Stimulated activated CD8-positive, alpha-beta memory T cell treated with anti-CD3 and anti-CD28 coated beads, Interleukin-7, amount 100 ng/mL, for 4 hours (primary cell): ENCODE measurements at places on chromosomes 1 and 21.

- DNase-seq = peak; percentile 24
These were observed 12.0 kb upstream of the ADORA3 start for GRCh38 chr1:111515291-111516004.

DNA sequence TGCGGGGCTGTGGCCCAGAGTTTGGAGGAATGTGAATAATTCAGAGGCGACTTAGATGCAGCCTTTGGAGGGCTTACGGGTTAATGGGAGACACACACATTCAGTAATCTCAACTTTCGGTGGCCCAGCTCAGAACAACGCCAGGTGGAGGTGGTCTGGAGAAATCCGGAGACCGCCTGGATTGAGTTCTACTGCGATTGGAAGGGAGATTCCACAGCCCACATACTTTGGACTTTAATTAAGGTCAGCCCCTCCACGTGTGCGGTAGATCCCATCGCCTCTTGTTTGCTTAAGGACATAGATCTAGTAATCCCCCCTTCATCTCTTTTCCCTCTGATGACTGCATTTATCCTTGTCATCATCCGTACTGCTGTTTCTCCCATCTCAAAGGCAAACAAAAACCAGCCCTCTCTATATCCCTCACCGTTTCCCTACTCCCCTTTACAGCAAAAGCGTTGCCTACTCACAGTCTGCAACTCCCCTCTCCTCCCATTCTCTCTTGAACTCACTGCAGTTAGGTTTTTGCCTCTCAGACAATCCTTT, 720 bp upstream of the BSDC1 start:
- no peak for DNase-seq

GRCh38 chr1:58572690-58573089, 4.4 kb downstream of the TACSTD2 start:
- DNase-seq = no peak

GRCh38 chr1:66140072-66140471, 347.4 kb downstream of the PDE4B start:
- no peak for DNase-seq

DNA sequence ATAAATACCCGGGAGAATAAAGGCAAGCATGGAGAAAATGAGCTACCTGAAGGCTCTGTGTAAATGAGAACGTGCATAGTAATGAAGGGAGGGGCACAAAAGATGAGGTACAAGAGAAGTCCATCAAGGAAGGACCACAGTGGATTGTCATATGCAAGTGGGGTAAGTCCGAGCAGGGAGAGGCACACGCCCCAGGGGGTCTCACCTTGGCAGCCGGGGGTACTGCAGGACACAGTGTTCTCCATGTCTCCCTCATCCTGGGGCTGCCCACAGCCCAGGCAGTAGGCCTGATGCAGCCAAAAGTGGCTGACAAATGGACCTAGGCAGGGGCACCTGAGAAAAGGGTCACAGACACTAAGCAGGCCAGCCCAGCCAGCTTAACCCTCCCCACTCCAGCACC, 10.0 kb downstream of the DCST2 start:
- no peak for DNase-seq

GRCh38 chr1:215517441-215517891, 49.6 kb upstream of the KCTD3 start:
- DNase-seq = no peak

- no peak for DNase-seq
These were observed 23.5 kb downstream of the PALMD start for GRCh38 chr1:99669376-99669775.

- DNase-seq = no peak
These were observed 31.5 kb upstream of the TNR start for GRCh38 chr1:175774921-175775320.

- DNase-seq = no peak
These were observed 27.1 kb upstream of the KCTD3 start for GRCh38 chr1:215539803-215540570.

DNA sequence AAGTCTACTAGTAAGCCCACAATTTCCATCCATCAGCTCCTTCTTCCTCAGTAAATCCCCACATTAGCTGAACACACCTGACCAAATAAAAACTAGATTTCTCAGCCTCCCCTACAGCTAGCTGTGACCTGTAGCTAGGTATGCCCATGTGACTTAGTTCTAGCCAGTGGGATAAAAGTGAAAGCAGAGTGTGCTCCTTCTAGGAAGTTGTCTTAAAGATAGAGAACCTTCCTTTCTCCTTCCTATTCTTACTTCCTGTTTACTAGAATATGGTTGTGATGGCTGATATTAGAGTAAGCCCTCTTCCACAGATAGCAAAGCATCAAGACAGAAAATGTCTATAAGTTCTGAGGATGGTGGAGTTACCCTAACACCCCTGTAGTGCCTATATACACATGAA, 67.0 kb downstream of the PIK3R3 start:
- DNase-seq = no peak

DNA sequence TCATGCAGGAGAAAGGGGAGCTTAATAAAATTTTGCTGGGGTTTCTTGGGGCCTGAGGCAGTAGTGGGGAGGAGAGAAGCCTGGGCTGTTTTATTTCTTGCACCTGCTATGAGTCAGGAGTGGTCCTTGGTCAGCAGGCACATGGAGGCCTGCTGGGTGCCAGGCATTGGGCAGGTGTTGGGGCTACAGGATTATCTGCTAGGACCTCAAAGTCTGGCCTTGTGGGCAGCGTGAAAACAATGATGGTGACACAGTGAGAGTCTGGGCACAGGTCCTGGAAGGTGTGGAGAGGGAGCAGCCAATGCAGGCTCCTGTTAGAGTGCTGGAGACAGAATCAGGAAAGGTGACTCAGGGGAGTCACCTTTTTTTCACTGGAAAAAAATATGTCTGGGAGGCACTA, 17.2 kb downstream of the ROR1 start:
- no peak for DNase-seq

GRCh38 chr1:3454811-3455618, 550 bp downstream of the ARHGEF16 start:
- no peak for DNase-seq
